Lower leg skin (tissue), 4 donors: ENCODE measurements at places on chromosomes 7 and 10. TPM values are rescaled to one million over a fixed set of nuclear protein-coding genes. Genes with fewer than 3 reads are reported as not detected.

AKR1D1 gene
- not detected for total RNA-seq

TTYH3 gene
- total RNA-seq: 18.0 TPM

- DNase-seq: no peak
These were observed 316.0 kb upstream of the AOAH start for GRCh38 chr7:37040330-37040729.

GRCh38 chr10:84406561-84406960 lies 78.2 kb downstream of the CCSER2 start:
- no peak for DNase-seq

DNA sequence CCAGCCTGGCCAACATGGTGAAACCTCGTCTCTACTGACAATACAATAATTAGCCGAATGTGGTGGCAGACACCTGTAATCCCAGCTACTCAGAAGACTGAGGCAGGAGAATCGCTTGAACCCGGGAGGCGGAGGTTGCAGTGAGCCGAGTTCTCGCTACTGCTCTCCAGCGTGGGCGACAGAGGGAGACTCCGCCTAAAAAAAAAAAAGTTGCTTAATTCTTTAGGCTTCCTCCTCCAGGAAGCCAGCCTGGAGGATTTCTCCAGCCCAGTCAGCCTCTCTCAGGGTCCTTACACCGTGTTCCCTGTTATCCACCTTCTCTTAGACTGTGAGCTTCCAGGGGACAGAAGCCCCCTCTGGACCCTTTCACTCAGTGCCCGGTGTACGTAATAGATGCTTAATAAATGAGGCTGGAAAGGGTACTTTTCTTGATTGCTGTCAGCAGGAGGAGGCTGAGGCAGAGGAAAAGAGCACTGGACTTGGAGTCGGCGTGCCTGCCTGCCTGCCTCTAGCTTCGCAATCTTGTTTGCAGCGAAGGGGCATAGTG lies 16.4 kb upstream of the NODAL start:
- DNase-seq: no peak

DNA sequence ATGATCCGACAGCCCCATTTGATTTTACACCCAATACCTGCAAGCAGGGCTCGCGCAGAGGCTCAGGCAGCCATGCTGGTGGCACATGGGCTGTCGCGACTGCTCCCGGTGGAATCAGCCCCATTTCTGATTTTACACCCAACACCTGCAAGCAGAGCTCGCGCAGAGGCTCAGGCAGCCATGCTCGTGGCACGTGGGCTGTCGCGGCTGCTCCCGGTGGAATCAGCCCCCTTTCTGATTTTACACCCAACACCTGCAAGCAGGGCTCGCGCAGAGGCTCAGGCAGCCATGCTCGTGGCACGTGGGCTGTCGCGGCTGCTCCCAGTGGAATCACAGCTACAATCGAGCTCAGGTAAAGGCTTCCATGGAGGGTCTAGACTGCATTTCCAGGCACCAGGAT lies 244.1 kb downstream of the PTPRN2 start:
- no peak for DNase-seq
